NCI-H1436 (cell line): ENCODE measurements at places on chromosomes 11 and 22.
A peak's percentile ranks its signal among the peaks of the same experiment; 100 is the strongest.

GRCh38 chr11:126841999-126842398 is 158.6 kb downstream of the KIRREL3 start:
- no peak for DNase-seq

DNA sequence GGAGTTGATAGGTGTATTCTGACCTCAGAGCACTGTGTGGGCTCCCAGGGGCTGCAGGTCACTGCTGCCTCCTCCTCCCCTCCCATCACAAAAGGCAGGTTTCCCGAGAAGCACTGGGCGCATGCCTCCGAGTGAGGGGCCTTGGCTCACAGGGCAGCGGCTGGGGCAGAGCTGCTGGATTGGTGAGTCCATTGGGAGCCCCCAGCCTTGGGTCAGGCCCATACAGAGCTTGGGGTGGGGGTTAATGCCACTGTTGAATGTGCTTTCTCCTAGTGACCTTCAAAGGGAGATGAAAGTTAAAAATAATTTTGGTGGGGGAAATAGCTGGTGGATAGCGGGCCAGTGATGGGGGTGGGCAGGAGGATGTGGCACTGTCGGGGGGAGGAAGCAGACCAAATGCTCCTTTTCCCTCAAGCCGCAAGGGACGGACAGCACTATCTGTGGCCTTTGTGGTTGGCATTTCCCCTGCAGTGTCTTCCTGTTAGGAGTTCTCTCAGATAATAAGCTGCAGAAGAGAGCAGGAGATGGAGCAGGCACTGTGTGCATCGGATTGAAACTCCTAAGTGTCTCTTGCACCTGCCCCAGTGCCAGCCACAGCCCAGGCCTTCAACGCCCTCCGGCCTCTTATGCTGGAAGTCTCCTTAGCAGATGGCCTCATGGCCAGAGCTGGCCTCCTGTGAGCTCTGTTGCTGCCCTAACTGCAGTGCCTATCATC is 3.2 kb downstream of the TUBA8 start:
- DNase-seq: no peak

- no peak for DNase-seq
These were observed 84.0 kb downstream of the SWAP70 start for GRCh38 chr11:9747828-9748227.

- no peak for DNase-seq
These were observed 75.2 kb downstream of the DDIAS start for GRCh38 chr11:82976786-82977185.

DNA sequence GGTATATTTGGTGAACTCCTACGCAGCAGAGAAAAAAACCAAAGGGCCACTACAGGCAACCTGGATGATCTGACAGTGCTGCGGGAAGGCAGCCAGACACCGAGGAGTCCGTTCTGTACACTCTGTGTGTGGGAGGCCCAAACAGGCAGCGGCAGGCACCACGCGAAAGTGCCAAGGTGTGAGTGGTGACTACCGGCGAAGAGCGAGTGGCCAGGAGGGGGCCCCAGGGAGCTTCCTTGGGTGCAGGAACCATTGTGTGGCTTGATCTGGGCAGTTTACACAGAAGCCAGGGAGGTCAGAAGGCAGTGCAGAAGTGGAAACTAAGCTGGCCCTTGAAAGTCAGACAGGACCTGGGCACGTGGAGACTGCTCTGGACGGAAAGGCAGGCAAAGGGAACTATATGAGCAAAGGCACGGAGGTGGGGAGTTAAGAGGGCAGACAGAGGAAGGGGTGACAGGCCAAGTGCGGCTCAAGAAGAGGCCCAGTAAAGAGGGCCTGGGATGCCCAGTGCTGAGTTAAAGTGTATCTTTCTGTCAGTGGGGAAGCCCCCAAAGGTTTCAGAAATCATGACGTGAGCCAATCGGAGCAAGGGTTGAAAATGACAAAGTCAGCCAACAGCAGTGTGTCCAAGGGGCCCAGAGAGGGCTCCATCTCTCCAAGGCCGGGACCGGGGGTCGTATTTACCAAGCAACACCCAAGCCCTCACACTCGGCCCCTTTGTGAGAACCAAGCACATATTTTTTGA is 10.6 kb downstream of the TMEM184B start:
- no peak for DNase-seq

DNA sequence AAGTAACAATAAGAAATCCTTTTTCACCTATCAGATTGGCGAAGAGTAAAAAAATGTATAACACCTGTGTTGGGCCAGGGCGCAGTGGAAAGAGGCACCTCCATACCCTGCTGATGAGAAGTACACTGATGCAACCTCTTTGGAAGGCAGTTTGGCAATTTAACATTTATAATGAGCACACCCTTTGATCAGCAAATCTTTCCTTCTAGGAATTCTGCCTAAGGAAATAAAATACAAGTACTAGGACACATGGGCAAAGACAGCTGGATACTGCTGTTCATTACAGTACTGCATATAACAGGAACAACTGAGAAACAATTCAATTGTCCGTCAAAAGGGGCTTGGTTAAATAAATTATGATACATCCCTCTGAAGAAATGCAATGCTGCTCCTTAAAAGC is 110.1 kb downstream of the RPL27A start:
- DNase-seq: no peak

- DNase-seq: no peak
These were observed 1.5 kb upstream of the TRABD start for GRCh38 chr22:50184004-50184901.

DNA sequence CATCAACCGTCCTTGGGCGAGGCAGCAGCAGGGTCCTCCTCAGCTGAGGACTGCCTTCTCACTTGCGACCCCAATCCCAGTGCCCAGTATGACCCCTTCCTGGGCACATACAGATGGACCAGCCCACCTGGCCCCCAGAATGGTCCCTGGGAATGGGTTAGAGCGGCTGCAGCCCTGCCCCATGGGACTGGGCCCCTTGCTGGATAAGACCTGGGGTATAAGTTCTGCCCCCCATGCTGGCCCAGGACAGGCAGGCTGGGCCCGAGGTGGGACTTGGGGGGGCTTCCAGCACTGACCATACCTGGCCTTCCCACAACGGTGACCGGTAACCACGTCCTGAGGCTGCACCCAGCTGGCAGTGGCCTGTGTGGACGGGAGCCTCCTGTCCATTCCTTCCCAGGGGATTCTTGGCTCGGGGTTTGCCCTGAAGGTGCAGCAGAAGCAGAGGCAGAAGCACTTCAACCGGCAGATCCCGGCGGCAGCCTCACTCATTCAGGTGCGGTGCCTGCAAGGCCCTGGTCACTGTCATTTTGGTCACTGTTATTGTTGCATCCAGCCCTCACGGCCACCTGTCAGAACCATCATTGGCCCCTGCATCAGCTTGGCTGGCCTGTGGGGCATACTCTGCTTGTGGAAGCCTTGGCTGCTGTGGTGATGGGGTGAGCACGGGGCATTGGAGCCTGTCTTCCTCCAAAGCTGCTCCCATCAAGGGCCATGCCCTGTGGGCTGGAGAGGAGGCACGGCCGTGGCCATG is 114.8 kb downstream of the KCNQ1OT1 start:
- DNase-seq: no peak

- DNase-seq: no peak
These were observed 217.6 kb downstream of the CADM1 start for GRCh38 chr11:115286614-115287013.

DNA sequence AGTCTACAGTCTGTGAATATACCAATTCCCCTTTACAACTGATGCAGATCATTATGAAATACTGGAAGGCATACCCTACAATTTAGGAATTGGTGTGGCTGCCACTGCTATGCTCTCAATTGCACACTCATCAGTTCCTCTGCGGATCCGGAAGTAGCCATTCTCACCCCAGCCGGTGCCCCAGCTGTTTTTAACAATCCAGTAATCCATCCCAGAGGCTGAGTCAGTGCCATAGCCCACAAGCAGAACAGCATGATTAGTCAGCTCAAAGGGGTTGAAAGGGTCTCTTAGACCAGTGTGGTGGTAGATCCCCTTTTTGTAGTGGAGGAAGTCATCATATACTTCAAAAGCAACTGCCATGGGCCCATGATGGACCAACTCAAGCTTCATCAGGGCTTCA is 43.6 kb downstream of the CTSC start:
- DNase-seq: no peak

- DNase-seq: no peak
These were observed 24.9 kb downstream of the LMO2 start for GRCh38 chr11:33866936-33867335.

DNA sequence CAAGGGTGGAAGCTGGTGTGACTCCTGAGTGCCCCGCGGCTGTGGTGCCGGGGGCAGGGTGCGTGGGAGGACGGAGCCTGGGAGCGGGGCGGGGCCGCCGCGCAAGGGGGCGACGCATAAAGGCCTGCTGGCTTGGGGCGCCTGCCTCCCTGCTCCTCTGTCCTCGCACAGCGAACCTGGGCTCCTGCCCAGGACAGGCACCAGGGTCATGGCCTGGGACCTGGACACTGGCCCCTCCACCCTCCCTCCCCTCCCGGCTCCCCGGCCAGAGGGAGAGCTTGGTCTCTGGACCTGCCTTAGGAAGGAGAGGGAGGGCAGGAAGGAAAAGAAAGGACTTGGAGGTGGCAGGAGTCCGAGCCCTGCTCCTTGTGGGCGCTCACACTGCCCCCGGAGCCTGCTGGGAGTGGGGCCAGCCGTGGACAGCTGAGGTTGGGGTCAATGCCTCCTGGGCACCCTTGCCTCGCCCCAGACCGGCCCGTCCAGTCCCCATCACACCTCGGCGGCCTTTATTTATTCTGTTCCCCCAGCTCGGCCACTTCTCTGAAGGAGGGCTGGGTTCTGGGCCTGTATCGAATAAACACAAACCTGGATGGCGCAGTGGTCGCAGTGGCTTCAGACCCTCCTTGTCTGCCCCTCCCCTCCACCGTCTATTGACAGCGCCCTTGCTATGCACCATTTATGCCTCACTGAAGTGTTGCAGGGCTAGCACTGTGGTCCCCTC is 8.7 kb downstream of the SLC16A8 start:
- no peak for DNase-seq

GRCh38 chr11:5631969-5632635 is 7.3 kb downstream of the TRIM34 start:
- no peak for DNase-seq

DNA sequence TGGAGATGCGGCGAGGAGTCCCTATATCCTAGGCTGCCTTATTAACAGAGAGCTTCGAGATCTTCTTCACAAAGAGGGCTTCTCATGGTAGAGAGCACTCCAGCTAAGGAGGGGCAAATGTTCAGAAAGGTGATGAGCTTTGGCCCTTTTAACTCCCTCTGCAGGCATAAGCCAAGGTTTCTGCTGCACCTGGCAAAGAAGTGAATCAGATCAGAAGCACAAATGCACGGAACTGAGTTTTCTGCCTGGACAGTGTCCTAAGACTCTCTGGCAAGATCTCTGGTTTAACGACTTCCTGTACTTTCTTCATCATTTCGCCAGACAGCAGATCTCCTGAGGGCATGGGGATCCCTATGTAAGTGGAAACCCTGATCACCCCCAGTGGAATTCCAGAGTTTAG is 37.2 kb downstream of the POU2AF3 start:
- no peak for DNase-seq

DNA sequence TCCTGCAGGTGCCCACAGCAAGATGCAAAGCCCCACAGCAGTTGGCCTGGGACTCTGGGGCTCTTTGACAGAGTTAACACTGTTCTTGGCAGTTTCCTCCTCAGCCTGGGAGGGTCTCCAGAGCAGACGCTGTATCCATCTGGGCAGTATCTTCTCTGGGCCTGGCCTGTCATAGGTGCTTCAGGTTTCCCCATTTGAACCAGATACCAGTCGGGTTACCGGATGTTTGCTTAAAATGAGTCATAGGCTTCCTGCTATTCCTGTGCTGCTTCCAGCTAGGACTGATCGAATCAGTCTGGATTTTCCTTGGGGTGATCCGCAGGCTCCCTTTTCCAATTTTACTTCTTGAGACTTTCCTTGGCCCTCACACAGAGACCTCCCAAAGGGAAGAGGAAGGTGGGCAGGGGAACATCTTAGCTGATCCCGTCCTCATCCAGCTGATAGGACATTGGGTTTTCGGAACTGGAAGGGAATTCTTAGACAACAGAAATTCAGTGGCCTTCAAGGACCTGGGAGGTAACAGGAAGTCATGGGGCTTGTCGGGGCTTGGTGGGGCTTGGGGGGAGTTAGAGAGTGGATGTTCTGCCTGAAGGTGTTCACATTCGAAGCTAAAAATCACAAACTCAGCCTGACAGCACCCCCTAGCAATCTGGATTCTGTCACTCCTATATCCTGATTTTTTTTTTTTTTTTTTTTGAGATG is 2.4 kb upstream of the RANGAP1 start:
- DNase-seq: no peak

- DNase-seq: peak; percentile 52
These were observed 131.9 kb downstream of the WNT11 start for GRCh38 chr11:76074148-76075095.

GRCh38 chr11:34585304-34585734 is 35.6 kb upstream of the EHF start:
- DNase-seq: no peak

- DNase-seq: no peak
These were observed 23.8 kb downstream of the PARVB start for GRCh38 chr22:44047891-44048301.

- DNase-seq: no peak
These were observed 61.4 kb upstream of the PTPRJ start for GRCh38 chr11:47918882-47919495.
